Naive thymus-derived CD4-positive, alpha-beta T cell (primary cell): ENCODE measurements at places on chromosomes 13 and 19.

- DNase-seq = no peak
Observed at GRCh38 chr19:56321254-56321988, 6.8 kb upstream of the ZSCAN5A start.

- no peak for DNase-seq
Observed at GRCh38 chr13:25215253-25215575, 43.1 kb upstream of the AMER2 start.

- DNase-seq = no peak
Observed at GRCh38 chr19:35655600-35655999, 7.5 kb downstream of the COX6B1 start.

GRCh38 chr13:113489549-113490495 lies 689 bp downstream of the DCUN1D2 start:
- DNase-seq = peak; percentile 33

DNA sequence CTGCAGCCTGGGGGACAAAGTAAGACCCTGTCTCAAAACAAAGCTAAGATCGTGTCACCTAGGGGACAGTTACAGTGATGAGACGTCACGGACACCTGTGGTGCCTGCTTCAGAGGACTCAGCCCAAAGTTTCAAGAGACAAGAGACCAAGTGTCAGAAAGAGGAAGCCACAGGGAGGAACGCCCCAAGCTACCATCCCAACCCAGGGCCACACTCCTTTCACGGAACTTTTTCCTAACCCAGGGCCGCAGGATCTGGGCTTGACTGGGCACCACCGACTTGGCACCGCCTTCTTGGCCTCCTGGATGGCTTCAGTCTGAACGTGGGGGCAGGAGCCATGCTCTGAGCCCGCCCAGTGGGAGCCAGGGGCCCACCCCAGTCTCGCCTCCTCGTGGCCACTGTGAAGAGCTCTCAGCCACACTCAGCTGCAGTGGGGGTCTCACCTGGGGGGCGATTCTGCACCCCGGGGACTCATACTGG lies 8.5 kb downstream of the MOB3A start:
- DNase-seq = peak; percentile 36

GRCh38 chr19:55855160-55855559 lies 18.8 kb downstream of the NLRP4 start:
- no peak for DNase-seq

GRCh38 chr13:35720690-35721554 lies 244.4 kb upstream of the MAB21L1 start:
- DNase-seq = peak; percentile 4

DNA sequence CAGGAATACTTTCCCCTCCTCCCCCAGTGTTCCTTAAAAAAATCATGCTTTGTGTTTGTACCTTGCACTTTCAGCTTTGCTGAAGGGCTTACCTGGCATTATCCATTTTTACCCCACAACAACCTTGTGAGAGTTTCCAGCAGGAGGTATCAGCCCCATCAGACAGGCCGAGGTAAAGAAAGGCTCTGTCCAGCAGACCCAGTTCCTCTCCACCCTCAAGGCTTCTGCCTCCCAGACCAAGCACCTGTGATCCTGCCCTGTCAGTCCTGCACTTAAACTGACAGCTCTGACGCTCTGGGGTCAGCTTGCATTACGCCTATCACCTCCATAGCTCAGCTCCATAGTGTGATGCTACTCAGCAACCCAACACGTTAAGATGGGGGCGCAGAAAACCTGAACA lies 803.1 kb downstream of the UQCRFS1 start:
- no peak for DNase-seq

DNA sequence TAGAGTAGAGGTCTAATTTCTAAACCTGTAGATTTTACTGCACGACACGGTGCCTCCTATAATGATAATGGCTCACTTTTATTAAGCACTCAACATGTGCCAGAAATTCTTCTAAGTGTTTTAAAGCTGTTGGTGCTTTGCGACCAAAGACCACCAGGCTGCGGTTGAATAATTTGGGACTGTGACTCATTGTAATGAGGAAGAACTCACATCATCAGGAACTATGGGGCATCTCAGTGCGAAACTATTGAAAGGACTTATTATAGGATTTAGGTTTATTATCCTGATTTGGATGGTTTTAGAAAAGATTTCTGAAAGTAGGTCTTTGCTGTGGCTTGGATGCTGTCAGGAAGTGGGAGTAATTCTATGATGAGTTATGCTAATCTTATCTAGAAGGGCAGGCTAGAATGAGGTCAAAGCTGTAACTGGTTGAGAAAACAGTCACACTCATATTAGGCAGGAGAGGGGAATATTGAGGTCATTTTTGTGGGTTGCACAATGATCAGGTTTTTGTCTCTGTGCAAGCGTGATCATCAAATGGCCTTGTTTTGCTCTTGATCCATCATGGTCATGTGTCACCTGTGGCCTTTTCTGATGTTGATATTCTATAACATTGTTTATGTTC lies 266.8 kb downstream of the PCDH20 start:
- no peak for DNase-seq

DNA sequence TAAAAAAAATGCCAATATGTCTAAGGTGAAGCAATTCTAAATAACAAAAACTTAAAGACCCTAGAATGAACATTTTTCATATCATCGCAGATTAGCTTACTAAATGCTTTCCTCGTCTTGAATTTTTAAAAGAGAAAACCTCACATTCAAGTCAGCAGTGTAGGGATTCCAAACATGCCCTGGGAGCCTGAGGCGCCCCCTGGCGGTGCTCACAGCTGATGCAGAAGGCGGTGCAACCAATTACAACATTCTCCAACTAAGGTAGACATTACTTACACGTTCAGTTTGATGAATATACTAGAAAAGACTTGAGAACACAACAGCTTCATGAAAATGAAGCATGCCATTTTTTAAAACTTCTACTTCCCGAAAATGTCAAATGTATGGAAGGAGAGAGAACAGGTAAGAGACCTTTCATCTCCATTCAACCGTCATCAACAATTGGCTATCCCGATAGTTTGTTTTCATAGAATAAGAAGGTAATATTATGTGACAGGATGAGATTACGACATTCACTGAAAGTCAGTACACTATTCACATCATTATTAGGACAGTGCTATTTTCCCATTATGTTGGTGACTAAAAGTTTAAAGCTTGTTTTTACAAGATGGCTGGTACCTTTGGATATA lies 304.4 kb downstream of the DCLK1 start:
- no peak for DNase-seq

GRCh38 chr19:18504886-18505610 lies 16.8 kb downstream of the ELL start:
- DNase-seq = no peak

DNA sequence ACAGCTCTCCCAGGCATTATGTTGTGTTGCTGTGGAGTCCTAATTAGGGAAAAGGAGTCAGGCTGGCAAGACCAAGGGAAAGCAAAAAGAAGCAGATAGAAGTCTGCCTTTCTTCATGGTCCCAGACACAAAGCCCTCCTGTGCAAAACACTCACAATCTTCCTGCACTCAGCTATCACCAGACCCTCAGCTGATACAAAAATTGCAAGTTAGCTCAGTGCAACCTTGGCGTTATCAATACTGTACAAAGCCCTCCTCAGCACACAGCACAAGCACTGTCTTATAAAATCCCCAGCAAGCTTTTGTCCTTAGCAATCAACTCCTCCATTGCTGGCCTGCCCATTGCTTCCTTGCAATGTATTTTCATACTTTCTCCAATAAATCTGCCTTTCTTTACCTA lies 3.2 kb downstream of the OR7C2 start:
- no peak for DNase-seq

GRCh38 chr13:63696055-63696454 lies 2280.4 kb upstream of the PCDH20 start:
- DNase-seq = no peak

DNA sequence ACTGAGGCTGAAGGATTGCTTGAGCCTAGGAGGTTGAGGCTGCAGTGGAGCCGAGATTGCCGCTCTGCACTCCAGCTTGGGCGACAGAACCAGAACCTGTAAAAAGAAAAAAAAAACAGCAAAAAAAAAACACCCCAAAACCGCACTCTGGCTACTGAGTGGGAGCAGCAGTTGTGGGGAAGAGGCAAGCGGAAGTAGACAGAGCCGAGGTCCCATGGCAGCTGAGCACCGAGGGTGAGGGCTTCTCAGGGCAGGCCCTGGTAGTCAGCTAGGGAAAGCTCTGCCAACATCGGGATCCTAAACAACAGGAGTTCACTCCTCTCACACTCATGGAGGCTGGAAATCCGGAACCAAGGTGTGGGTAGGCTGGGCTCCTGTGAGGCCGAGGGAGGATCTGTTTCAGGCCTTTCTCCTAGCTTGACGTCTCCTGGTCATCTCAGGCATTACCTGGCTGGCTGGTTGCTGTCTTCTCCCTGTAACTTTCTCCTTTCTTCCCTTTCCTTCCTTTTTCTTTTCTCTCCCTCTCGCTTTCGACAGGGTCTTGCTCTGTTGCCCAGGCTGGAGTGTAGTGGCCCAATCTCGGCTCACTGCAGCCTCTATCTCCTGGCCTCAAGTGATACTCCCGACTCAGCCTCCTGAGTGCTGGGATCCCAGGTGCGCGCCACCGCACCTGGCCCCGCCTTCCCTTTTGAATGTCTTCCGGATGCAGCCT lies 15.8 kb upstream of the LATS2 start:
- DNase-seq = no peak

GRCh38 chr13:38656699-38657098 lies 30.2 kb upstream of the FREM2 start:
- DNase-seq = no peak

DNA sequence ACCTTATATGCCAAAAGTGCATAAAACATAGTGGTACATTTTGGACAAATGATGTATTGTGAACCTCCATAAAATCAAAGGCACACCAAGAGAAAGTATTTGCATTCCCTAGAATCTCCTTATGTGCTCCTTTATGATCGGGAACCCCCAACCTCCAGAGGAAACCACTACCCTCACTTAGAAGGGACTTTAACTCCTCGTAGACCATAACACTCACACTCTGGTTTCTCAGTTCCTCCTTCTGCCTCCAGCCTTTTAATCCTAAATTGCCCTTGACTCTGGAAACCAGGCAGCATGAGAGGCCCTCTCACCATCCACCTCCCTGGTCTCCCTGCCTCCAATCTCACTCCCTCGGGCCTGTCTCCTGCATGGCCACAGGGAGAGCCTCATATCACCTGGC lies 9.8 kb upstream of the KCNN4 start:
- no peak for DNase-seq

DNA sequence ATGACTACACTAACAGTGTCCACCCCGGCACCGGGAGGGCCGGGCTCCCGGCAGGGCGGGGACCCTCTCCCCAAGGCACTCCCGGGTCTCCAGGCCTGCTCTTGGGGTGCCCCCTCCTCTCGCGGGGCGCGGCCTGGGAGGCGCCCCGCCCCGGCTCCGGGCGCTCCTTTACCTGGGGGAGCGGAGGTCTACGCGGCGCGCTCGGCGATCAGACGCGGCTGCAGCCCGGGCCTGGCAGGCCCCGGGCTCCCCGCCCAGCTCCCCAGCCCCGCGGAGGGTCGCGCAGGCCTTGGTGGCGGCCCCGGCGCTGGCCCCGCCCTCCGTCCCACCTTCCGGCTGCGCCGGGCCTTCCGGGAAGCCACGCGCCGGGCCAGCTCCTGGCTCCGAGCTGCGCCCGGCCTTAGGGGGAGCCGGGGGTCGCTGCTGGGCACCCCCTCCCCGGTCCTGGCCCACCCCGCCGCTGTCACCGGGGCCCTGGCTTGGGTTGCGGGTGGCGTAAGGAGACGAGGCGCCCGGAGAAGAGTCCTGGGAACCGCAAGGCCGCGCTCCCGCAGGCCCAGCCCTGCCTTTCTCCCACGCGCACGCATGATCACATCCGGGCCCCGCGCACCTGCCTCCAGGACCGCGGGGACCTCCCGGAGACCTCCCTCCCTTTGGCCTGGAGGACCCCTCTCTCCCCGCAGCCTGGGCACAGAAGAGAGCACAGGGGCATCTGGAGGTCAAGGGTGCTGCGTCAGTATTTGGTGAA lies at the start of gene C19orf12:
Gene C19orf12 (minus strand): TSS at position 309 of the 748 bp plus-strand sequence. CDS start 6,848 bp downstream, outside the sequence.
- peak; percentile 82 for DNase-seq

GRCh38 chr13:93714171-93714570 lies 487.6 kb downstream of the GPC6 start:
- no peak for DNase-seq

- no peak for DNase-seq
Observed at GRCh38 chr13:76641056-76641455, 245.1 kb downstream of the KCTD12 start.

DNA sequence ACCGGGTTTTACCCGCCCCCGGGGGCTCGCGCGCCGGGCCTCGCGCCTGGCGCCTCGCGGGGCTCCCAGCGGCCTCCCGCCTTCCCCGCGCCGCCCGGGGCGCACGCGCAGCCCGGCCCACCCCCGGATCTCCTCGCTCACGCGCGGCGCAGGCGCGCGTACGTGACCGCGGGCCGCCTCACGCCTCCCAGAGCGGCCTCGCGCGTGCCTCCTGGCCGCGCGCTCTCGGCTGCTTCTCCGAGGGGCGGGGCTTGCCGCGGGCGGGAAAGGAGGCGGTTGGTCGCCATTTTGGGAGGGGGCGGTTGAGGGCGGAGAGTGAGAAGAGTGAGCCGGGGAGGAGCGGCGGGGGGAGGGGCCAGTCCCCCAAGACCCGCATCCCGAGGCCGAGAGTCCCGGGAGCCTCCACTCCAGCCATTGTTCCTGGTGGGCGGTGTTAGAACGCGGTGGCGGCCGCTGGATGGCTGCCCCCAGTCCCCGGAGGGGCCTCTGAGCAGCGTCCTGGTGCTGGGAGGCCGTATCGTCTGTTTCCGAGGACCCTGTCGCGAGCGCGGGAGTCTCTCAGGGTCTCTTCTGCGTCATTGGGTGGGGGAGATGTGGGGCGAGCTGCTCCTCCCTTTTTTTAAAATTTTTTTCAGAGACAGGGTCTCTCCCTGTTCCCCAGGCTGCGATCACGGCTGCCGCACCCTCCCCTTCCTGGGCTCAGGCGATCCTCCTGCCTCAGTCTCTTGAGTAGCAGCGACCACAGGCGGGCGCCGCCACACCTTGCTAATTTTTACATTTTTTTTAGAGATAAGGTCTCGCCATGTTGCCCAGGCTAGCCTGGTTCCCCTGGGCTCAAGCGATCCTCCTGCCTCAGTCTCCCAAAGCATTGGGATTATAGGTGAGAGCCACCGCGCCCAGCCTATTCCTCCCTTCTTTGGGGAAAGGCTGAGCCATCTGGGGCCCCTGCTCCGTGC lies at the start of gene ZNF541:
Gene ZNF541 (minus strand): TSS at position 78 of the 956 bp plus-strand sequence. CDS start 17,292 bp downstream, outside the sequence.
- peak; percentile 91 for DNase-seq

- peak; percentile 34 for DNase-seq
Observed at GRCh38 chr19:39937094-39937720, 2.8 kb upstream of the FCGBP start.

GRCh38 chr13:46567671-46568070 lies 14.7 kb downstream of the LRCH1 start:
- DNase-seq = no peak

DNA sequence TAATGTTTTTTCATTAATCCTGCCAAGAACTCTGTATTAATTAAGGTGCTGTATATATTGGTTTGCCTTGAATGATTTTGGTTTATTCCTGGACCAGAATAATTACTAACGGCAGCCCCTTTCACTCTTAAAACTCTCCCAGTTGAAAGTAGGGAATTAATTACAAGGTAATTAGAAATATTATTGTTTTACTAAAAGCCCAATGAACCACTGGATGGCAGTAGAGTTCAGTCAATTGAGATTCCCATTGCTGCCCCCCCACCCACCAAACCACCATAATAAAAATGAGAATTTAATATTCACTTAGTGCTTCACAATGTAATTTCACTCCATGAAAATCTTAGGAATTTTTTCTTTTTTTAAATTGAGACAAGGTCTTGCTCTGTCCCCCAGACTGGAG lies 13.7 kb downstream of the WBP4 start:
- peak; percentile 15 for DNase-seq
